ENCODE measurements at places on chromosomes 4 and X.

DNA sequence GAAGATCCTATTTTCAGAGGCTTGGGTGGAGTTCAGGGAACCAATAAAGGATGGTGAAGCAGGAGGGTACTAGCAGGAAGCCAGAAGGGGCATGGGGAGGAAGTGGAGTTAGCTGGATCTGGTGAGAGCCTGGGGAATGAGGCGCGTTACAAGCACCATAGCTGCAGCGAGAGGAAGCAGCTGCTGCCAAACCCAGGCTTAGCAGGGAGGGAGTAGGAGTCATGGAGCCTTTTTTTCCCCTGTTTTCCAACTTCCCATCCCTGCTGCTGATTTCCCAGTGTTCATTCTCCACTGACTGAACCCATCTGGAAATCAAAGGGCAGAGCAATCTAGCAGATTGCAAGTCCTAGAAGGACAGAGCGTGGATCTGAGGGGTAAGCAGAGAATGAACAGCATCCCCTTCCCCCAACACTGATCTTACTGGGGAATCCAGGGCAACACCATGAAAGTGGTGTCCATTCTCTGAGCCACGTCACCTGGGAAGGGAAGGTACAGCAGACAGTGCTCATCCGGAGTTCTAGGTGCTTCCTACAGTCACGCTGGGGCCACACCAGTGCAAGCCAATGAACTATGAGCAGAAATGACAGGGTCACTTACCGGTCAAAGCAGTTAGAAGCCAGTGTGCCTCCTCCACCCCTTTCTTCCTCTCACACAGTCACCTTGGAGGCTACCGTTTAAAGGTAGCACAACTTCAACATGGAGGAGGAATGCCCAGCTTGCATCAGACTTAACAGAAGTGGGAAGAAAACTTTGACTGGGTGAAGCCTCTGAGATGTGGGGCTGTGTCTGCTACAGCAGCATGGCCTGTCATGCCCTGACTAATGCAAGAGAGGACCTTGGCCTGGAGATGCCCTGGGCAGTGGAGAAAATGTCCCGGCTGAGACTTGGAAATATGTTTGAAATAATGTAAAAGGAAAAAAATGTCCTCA is 36.7 kb downstream of the SMIM20 start:
- DNase-seq: no peak

DNA sequence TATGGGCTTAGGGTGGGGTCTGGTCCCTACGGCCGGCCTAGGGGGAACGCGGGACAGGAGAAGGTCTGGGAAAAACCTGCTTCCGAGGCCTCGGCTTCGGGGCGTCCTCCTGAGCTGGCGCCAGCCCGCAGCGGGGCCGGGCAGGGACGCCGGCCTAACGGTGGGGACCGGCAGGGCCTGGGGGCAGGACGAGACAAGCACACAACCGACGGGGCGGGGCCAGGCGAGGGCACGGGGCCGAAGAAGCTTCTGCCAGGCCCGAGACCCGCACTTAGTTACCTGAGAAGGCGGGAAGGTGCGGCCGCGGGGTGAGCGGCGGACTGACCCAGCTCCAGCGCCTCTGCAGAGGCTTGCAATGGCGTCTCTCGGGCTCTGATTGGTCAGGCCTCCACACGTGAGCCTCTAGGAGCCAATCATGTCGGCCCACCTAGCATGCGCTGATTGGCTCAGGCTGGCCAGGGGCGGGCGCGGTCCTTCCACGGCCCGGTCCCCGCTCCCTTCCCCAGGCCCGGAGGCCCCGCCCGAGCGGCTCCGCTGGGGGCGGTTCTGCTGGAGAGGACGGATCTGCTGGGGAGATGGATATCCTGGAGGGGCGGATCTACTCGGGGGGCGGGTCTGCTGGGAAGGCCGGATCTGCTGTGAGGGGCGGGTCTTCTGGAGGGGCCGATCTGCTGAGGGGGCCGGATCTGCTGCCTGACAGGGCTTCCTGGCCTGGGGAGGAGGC is 44.3 kb downstream of the CPLX1 start:
- DNase-seq: peak; percentile 99

DNA sequence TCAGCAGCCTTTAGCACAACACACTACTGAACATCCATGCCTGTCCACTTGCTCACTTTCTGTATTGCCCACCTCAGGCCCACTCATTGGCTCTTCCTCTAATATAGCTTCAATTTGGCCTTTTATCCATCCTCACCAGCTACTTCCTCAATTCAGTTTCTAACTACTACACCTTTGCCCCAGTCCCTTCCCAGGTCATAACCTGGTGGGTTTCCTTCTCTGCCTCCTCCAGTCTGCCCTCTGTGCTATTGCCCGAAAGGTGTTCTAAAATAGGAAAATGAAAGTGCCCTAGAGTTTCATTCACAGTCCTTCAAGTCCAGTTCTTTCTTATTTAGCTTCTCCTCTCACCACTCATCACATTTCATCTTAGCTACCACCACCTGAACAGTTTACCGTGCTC is 23.1 kb downstream of the MOSPD2 start:
- no peak for DNase-seq

GRCh38 chr4:184755278-184755677 is 21.4 kb upstream of the CENPU start:
- DNase-seq: no peak

DNA sequence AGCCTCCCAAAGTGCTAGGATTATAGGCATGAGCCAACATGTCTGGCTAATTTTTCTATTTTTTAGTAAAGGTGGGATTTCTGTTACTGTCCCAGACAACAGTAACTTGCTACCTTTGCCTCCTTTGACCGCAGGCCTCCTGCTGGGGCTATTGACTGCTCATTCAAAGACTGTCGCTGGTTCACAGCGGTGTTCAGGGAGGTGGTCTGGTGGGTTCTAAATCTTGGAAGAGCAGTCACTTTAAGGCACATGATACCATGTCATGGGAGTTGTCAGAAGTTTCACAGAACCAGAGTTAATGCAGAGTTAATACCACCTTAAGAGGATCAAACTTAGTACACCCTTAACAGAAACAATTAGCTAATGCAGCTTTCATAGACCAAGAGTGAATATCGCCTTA is 3.8 kb downstream of the ASMT start:
- no peak for DNase-seq

DNA sequence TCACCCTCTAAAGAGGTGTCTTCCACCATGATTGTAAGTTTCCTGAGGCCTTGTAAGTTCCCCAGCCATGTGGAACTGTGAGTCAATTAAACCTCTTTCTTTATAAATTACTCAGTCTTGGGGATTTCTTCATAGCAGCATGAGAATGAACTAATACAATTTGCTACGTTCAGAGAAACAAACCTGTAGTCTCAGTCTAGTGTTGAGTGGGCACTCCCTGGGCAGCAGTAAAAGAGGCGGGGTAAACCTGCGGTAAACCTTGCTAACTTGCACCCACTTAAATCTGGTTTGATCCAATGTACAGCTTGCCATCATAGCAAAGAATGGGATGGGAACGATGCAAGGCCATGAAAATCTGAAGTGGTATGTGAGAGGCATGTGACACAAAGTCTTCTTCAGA is 22.4 kb downstream of the GRXCR1 start:
- no peak for DNase-seq

Measured in CD4-positive, alpha-beta T cell treated with Interferon gamma for 1 hour (primary cell).